HFFc6 (cell line): ENCODE measurements at places on chromosomes 5 and 9.

DNA sequence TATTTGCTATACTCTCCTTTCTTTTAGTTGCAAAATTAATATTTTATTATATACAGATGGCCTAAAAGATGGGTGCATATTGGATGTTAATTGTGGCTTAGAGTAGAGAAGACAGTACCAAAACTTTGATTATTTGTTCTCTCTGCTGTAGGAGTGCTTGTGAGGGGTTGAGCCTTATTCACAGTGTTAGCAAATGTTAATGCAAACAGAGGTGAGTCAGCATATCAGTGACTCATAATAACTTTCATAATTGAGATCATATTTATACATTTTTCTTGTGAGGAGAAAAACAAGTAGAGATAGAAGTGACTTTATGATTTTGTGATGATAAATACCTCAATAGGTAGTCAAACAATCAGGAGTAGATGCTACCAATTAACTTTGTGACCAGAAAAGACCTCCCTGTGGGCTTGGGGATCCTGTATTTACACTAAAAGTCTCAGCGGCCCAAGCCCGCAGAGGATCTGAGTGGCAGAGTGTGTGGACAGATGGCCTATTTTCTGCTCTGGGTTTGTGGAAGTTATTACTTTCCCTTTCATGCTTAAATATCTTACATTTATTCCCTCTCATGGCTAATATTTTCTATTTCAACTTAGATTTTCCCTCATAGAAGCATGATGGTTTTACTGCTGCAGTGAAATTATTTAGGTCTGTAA lies 226.5 kb downstream of the TAF11L14 start:
- DNase-seq: no peak

DNA sequence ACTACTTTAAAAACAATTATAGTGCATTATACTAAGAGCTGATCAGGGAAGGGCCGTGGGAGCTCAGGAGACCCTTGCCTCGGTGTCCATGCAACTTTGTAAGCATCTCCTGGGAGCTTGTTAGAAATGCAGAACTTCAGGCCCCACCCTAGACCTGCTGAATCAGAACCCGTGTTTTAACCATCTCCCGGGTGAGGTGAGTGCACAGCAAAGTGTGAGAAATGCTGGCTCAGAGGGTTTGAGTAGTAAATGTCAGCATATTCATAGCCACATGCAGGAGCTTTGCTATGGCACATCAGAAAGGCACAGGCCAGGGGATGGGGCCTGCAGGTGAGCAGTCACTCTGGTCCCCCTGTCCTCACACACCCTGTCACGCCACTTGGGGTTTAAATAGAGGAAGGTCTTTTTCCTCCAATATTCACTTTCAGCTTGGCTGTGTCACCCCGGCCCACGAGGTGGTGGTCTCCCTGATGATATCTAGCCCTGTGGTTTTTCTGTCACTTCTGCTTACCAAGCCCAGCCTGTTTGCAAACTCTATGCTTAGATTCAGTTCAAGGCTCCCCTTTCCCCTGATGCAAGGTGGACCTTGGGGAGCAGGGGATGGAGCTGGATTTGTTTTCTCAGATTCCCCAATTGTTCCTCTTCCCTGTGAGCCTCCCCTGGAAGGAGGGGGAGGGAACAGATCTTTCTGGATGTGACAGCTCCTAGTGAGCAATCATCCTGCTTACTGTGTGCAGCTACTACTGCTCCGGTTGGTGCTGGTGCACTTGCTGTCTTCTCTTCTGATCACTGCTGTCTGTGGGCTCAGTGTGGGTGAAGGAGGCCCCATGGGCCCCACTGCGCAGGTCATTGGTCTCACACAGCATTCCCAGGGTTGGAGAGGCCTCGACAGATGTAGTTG lies 51.8 kb upstream of the TGFBR1 start:
- DNase-seq: no peak

DNA sequence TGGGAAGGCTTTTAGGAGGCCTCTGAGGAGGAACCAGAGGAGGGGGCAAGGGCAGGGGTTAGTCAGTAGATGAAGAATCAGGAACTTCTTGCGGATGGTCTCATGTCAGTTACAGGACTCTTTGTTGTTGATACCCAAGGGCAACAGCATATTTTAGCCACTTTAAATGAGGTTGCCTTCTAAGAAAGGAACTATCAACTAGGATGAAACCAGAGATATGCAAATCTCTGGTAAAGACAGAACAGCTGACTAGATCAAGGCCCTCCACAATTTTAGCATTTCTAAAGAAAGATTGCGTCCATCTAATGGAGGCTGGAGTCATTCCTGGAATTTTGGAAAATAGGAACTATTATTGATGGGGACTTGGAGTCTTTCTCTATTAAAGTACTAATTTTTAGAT lies 57.7 kb upstream of the KLF4 start:
- no peak for DNase-seq

DNA sequence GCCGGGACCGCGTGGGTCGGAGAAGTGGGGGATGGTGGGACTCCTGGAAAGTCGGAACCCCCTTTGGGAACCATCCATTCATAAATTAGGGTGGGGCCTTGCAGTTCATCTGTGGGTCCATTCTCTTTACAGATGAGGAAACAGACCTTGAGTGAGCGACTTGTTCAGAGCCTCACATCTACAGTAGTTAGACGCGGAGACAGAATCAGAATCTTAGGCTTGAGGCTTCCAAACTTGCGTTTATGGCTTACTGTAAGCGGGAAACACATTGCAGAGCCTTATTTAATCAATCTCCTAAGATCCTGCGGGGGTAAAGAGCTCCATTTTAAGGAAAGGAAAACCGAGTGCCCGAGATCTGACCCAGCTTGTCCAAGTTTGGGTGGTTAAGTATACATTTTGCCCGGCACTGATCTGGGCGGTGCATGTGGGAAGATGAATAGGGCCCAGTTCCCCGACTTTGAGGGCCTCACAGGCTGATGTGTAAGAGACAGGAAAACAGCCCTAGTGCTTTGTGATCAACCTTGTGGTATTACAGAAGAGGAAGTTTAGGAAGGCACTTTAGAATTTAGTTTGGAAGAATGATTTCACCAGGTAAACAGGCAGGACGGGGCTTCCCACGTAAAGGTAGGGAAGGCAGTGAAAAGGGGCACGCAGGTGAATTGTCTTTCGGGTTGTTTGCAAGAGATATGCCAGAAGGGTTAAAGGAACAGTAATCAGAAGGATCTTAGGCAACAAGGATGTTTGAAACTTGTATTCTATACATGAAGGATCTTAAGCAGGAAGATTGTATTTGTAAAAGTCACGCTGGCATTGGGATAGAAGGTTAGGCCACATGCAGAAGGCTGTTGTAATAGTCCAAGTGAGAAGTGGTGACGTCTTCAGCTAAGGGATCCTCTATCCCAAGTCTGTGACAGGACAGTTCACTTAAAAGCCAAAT lies 744 bp downstream of the TARS1 start:
- peak; percentile 52 for DNase-seq

- peak; percentile 26 for DNase-seq
Observed at GRCh38 chr9:94675008-94675881, 35.9 kb upstream of the FBP1 start.

GRCh38 chr9:91144769-91145168 lies 216.9 kb downstream of the AUH start:
- peak; percentile 72 for DNase-seq

- DNase-seq: no peak
Observed at GRCh38 chr5:61625681-61626621, 293.9 kb downstream of the ZSWIM6 start.
